ENCODE measurements at places on chromosomes 1 and 21.

GRCh38 chr21:25501996-25502665 lies 105.2 kb downstream of the MRPL39 start:
- DNase-seq = no peak

DNA sequence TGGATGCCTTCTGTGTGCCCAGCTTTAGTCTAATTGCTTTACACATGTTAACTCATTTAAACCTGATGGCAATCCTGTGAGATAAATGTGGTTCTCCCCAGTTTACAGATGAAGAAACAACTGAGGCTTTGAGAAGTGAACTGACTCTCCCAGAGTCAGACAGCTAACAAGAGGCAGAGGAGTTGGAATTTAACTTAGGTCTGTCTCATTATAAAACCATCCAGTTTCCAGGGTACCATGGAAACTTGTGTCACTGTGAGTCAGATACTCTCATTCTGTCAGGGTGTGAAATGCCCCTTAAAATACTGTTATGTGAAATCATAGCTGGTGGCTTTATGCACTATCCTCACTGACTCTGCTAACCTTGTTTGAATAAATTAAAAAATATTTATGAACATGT lies 206.6 kb downstream of the PBX1 start:
- DNase-seq = no peak

DNA sequence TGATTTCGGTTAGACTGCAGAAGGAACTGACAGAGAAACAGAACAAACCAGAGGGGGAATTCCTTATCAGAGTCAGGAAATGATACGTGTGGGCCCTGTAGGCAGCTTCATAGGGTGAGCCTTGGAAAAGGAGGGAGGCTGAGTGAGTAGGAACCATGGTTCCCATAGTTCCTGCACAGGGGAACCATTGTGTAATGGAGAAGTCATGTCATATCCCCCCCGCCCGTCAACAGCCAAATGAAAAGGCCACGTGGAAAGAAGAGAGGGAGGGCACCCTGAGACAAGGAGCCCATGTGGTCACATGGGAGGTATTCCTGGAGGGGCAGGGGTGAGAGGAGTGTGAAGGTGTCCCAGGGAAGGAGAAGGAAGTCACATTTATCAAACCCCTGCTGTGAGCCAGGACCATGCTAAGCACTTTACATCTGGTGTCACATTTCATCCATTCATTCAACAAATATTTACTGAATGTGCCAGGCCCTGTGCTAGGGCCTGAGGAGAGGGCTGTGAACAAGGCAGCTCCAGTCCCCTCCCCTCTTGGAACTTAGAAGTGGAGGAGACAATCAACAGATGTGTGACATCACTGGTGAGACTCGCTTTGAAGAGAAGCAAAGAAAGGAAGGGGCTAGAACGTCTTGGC lies 15.7 kb upstream of the FGR start:
- DNase-seq = no peak

DNA sequence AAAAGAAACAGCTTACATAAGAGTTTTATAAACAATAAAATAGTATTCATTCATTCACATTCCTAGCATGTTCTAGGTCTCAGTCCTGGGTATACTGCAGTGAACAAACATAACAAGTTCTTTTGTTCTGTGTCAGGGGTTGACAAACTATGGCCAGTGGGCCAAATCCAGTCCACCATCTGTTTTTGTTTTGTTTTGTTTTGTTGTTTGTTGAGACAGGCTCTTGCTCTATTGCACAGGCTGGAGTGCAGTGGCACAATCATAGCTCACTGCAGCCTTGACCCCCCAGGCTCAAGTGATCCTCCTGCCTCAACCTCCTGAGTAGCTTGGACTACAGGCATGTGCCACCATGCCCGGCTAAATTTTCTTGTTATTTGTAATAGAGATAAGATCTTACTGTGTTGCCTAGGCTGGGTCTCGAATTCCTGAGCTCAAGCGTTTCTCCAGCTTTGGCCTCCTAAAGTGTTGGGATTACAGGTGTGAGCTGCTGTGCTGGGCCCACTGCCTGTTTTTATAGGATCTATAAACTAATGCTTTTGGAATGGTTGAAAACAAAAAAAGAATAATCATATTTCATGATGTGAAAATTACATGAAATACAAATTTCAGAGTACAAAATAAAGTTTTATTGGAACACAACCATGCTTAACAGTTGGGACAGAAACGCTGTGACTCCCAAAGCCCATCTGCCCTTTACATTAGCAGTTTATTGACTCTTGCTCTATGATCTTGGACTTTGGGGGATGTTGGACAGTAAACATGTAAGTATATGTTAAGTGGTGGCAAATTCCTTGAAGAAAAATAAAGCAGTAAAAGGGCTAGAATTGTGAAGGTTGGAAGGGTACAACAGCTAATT lies 17.9 kb downstream of the CAPZA1 start:
- DNase-seq = no peak

GRCh38 chr1:30043256-30043655 lies 680.1 kb downstream of the MATN1 start:
- DNase-seq = peak; percentile 84

DNA sequence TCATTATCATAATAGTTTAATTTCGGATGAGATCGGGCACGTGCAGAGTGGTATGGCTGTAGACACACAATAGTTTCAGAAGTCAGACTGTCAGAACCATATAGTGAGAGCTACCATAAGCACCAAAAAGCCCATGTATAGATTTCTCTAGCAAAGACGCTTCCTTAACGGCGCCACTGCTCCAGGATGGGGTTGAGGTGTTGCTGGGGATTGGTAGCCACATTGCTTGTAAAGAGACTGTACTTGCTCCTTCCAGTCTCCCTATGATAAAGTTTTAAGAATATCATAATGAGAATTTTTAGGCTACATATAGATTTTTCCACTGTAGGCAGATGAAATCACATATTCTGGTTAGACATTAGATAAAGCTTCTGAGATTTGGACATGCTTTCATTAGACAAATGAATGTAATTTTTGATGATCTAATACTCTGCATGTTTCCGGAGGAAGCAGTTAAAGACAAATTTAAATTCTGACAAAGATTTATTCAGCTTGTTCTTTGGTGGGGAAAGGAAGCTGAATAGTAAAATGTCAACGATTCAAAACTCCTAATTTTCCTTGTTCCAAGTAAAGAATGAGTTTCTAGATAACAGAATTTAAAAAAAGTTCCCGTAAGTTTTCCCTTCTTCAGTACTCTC lies 77.7 kb downstream of the MAP3K7CL start:
- DNase-seq = no peak

- DNase-seq = no peak
Measured at GRCh38 chr1:61951731-61952580, 209.7 kb downstream of the PATJ start.

DNA sequence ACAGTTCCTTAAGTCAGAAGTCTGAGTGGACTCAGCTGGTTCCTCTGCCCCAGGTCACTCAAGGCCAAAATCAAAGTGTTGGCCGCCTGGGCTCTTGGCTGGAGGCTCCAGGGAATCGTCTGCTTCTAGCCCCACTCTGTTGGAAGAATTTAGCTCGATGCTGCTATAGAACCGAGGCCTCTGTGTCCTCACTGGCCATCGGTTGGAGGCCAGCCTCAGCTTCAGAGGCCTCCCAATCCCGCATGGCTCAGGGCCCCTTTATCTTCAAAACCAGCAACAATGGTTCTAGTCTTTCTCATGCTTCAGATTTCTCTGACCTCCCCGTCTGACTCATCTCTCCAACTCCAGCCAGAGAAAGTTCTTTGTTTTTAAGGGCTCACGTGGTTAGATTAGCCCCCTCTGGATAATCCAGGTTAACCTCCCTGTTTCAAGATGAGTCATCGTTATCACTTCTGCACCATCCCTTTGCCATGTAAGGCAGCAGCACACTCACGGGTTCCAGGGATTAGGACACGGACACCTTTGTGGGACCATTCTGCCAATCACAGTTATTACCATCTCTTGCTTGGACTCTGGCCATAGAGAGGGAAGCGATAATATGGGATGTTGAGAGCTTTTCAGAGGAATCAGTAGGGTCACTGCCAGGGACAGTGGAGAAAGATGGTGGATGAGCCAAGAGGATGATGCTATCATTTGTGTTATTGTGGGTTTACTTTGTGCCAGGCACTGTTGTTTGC lies 13.6 kb downstream of the FHAD1 start:
- DNase-seq = no peak

GRCh38 chr1:168441745-168442144 lies 102.1 kb downstream of the XCL2 start:
- no peak for DNase-seq

DNA sequence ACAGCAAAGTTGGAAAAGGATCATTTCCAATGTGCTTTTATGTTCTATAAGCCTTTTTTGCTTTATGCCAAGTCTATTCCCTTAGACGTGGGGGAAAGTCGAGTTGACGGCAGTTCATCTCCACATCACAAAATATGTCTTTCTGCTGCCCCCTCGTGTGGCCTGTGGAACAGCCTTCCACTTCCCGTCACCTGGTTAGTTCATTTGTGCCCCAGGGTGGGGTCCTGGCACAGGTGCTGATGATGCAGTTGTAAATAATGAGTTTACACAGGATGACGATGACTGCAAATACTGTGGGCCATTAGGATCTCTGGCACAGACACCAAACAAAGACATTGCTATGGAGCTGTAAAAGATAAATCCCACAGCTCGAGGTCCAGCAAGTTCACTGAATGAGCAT lies 10.0 kb upstream of the OTUD3 start:
- DNase-seq = peak; percentile 47

DNA sequence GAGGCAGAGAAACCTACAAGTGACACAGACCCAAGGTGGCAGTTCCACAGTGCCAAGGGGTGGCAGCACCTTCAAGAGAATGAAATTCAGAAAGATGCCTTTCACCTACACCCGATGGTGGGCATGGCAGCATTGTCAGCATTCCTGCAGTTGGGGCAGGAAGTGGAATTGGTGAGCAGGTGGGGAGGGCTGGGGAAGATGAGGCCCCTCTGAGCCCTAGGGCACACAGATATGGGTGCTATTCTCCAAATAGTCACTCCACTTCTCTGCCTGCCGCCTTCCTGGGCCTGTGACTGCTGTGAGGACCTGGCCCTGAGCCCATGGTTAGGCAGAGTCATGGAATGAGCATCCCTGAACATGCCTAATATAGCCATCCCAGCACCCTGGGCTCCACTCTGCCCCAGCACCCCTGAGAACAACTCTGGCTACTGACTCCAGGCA lies 8.3 kb downstream of the SHISA4 start:
- no peak for DNase-seq

GRCh38 chr21:37176716-37177115 lies 90.4 kb downstream of the VPS26C start:
- no peak for DNase-seq

GRCh38 chr1:24919791-24920532 lies 10.1 kb downstream of the RUNX3 start:
- DNase-seq = no peak

DNA sequence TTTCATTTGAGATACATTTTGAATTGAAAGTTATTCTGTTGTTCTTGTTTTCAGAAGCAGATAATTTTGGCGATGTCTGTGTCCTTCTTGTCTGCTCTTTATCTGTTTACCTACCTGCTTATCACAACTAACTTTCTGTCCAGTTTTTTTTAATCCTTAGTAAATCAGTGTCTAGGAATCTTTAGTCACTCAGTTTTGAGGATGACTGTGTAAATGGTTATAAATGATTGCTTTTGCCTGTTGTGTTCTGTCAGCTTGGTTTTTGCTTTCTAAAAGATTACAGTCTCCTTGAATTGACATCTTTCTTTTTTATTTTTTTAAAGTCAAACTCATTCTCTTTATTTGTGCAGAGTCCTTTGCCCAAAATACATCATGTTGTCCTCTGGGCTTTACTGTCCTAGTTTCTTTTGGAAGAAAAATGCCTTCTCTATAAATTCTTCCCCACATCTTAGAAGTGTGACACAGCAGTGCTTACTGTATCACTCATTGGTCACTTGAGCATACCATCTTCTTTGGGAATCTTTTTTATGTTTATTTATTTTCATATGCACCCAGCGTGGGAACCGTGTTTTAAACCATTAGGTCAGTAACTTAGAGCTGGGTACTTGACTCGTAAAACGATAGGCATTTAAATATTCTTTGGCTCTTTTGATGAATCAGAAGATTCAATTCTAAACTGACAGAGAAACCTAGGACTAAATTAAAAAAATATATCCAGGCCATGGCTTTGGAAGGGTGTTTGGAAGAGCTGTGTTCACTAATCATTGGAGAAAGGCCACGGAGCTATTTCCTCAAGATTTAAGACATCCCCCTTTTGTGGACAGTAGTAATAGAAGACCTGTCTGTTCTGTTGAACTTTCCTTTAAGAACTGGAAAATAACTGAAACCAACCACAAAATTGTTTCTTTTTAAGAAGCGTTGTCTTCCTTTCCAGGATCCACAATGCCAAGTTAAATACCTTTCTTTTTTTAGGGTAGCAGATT lies 20.9 kb downstream of the LAMC1 start:
- no peak for DNase-seq

DNA sequence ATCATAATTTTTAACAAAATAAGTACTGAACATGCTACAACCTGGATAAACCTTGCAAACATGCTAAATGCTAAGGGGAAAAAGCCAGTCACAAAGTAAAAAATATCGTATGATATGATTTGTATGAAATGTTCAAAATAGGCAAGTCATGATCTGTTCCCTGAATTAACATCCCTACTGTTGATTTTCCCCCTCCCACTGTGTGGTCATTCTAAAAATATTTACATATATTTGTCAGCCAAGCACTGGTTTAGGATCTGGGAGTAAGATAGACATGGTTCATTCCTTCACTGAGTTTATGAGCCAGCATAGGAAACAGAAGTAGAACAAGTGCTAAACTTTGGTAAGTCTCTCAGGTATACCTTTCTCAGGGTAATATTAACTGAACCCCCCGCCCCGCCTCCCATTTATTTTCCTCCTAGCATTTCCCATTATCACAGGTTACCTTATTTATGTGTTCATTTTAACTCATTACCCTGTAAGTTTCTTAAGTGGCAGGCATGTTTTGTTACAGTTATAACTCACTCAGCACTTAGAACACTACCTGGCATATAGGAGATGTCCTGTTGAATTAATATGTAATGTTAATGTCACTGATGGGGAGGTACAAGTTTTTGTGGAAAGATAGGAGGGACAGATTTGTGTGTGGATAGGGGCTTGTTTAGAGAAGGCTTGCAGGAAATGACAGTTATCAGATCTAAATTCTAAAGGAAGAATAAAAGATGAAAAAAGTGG lies 12.3 kb downstream of the UQCRH start:
- DNase-seq = no peak

DNA sequence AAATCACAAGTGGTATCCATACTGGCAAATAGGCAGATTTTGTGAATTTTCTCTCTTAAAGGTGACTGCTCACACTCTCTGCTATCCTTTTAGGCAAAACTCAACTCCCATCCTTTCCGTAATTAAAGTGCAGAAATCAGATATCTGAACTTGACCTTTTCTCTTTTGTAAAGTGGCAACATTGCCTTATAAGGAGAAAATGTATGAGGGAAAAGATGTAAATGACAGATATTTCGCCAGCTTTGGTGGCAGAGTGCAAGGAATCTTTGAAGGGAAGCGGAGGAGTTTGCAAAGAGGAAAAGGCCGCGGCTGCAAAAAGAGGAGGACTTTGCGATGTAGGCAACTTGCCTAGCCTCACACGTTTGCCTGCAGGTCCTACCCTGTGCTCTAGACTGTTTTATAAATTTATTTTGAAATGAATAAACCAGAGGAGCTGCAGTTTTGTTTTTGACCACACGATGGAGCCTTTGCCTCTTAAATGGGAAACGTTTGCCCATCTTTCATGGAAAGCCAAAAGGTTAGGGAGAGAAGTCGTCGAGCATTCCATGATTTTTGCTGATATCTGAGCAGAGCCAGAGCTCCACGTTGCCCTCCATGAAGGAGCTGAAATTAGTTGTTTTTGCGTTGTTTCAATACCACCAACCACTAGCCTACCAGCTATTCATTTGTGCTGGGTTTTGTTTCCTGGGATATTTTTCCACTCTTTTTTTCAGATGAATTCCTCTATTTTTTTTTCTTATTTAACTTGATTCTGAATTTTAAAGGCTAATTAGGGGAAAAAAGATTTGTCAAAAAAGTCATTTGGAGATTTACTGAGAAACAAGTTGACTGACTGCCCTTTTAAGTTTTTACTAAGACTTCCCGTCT lies 242.3 kb downstream of the LMX1A start:
- DNase-seq = no peak
